ENCODE measurements at places on chromosomes 13 and 19.

- DNase-seq = no peak
Observed at GRCh38 chr13:54368387-54368786, 1339.8 kb downstream of the OLFM4 start.

GRCh38 chr19:29478578-29479565 lies 46.9 kb upstream of the VSTM2B start:
- DNase-seq = no peak

- DNase-seq = no peak
Observed at GRCh38 chr13:76519685-76520084, 366.5 kb downstream of the KCTD12 start.

GRCh38 chr19:35776102-35776788 lies 881 bp downstream of the ARHGAP33 start:
- DNase-seq = no peak

GRCh38 chr13:74747186-74747955 lies 613.2 kb upstream of the KLF12 start:
- no peak for DNase-seq

GRCh38 chr13:34124666-34125306 lies 306.8 kb downstream of the RFC3 start:
- no peak for DNase-seq

GRCh38 chr19:58181902-58182576 lies 822 bp upstream of the ZNF274 start:
- peak; percentile 42 for DNase-seq

- no peak for DNase-seq
Observed at GRCh38 chr13:75927183-75927669, 291.1 kb downstream of the LMO7 start.

- no peak for DNase-seq
Observed at GRCh38 chr13:68439817-68440216, 1209.7 kb upstream of the PCDH9 start.

DNA sequence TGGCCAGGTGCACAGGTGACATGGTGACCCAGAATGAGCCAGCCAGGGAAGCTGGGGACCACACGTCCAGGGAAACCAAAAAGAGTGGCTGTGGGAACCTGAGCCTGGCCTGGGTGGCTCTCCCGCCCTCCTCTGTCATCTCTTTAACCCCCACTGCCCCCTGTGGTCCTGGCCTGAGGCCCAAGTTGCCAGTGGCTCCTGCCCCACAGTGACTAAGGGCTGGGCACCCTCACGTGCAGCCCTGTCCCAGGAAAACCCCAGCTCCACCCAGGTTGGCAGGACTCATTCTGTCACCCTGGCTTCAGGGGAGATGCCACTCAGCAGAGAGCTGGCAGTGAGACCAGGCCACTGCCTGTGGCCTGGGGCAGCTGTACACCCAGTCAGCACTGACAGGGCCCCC lies 30.6 kb upstream of the ISYNA1 start:
- no peak for DNase-seq

All from Kasumi-1 (cell line).